ENCODE measurements at places on chromosomes 12 and 14. TPM values are rescaled to one million over a fixed set of nuclear protein-coding genes. Genes with fewer than 3 reads are reported as not detected.

TUBA1C gene
- 173 TPM for total RNA-seq

GRCh38 chr12:131116468-131117117 is 162.9 kb downstream of the ADGRD1 start:
- DNase-seq: no peak

- DNase-seq: no peak
These were observed at the start of gene REC8 for GRCh38 chr14:24171422-24172260. TSS of gene REC8 (plus strand) at chr14:24172080. CDS start at chr14:24172553, 473 bp downstream.

RNF212B gene
- total RNA-seq: not detected

- DNase-seq: no peak
These were observed 7.1 kb downstream of the KRT75 start for GRCh38 chr12:52427083-52427482.

- no peak for DNase-seq
These were observed 29.6 kb upstream of the KCNK10 start for GRCh38 chr14:88352698-88353097.

C1QL4 gene
- not detected for total RNA-seq

TMEM30B gene
- 4.0 TPM for total RNA-seq

TRIAP1 gene
- total RNA-seq: 19.9 TPM

DNA sequence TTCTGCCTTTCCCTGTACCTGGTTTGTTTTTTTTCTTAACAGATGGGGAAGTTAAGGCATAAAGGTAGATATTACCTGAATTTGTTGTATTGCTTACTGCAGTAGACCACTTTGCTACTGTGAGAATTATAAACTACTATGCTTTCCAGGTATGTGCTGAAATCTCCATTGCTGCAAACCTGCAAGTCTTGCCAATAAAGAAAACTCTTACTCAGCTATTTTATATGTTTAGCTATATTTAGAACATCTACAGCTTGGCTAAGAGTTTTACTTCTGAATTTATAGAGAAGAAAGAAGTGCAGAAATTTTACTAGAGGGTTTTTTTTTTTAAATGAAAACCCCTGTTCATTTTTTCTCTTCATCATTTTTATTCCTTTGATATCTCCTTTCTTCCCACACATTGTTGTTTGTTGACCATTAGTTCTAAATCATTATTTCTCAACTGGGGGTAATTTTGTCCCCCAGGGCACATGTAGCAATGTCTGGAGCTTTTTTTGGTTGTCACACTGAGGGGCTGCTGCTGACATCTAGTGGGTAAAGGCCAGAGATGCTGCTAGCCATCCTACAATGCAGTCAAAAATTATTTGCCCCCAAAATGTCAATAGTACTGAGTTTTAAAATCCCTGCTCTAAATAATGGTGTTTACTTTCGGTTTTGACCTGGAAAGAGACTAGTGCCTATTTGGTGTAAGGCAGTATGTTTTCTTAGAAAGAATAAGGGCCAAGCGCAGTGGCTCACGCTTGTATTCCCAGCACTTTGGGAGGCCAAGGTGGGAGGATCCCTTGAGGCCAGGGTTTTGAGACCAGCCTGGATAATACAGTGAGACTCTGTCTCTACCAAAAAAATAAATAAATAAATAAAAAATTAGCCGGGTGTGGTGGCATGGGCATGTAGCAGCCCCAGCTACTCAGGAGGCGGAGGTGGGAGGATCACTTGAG is 48.6 kb downstream of the PCNX1 start:
- DNase-seq: no peak

CSRNP2 gene
- total RNA-seq: 33.6 TPM

DLK1 gene
- total RNA-seq: not detected

C12orf54 gene
- total RNA-seq: not detected

DNA sequence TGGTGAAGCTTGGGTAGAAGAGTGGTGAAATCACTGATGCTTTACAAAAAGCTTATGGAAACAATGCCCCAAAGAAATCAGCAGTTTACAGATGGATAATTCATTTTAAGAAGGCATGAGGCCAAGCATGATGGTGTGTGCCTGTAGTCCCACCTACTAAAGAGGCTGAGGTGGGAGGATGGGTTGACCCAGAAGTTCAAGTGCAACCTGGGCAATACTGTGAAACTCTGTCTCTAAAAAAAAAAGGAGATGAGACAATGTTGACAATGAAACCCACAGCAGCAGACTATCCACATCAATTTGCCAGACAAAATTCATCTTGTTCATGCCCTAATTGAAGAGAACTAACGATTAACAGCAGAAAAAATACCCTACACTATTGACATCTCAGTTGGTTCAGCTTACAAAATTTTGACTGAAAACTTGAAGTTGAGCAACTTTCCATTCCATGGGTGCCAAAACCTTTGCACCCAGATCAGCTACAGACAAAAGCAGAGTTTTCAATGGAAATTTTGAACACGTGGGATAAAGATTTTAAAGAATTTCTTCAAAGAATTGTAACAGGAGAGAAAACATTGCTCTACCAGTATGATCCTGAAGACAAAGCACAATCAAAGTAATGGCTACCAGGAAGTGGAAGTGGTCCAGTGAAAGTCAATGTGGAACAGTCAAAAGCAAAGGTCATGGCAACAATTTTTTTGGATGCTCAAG is 26.7 kb downstream of the BTG1 start:
- no peak for DNase-seq

GRCh38 chr12:127145241-127145928 is 1121.6 kb upstream of the TMEM132C start:
- no peak for DNase-seq

DNA sequence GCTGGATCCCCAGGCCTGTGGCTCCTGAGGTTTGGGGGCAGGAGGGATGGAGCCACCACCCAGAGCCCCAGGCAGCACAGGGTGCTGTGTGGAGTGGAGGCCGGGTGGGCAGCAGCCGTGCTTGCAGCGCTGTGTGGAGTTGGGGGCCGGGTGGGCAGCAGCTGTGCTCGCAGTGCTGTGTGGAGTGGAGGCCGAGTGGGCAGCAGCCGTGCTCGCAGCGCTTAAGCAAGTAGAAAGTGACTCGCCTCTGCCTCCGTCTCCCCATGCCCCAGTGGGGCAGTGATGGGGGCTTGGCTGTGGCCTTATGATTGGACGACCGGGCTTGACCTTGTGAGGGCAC is 10.3 kb downstream of the CEP170B start:
- DNase-seq: no peak

DNA sequence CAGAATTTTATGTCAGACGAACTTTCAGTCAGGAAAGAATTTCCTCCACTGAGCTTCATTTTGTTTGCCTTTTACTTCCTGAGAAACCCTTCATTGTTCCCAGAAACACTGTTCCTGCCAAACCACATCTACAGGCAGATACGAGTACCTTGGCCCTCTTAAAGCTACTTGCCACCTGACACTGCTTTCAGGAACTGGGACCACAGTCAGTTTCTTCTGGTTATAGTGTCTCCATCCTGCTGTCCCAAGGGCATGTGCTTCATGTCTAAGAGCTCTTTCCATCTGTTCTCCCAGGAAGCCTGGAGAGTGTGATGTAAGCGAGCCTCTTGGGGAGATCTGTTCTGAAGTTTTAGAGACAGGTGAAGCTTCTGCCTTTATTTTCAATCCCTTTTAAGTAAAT is 161.7 kb upstream of the PLEKHA5 start:
- DNase-seq: no peak

DNA sequence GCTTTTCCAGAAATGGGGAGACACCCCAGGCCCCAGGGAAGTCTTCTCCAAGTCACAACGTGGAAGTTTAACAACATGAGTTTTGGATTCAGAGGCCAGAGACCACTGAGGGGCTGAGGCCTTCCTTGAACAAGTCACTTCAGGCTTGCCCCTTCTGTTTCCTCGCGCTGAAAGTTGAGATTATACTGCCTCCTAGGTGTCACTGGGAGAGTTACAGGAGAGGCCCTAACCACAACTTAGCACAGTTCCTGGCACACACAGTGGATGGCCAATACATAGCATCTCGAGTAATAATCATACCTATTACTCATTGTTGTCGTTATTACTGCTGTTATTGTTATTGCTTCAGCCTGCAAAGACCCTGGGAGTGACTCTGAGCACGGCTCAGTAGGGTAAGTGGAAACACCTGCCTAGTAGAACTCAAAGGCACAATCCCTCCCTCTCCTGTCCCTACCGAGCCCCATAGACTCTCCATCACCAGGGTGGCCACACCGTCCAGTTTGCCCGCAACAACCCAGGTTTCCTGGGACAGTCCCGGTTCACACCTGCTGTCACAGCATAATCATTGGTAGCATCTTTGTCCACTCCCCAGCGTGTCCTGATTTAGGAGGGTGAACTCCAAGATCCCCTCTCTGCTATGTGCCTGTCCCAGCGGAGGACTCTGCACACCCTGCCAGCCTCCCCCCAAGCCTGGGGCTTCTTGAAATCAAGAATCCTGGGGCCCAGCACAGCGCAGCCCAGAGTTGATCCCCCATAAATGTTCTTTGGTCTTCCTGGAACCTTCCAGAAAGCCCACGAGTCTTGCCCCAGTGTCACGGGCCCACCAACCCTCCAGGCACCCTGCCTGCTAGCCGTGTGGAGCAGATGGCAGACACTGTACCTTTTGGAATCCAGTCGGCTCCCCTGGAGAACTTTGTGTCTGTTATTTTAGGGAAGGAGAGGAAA is 85.0 kb downstream of the SYNE3 start:
- DNase-seq: no peak

GRCh38 chr14:104632781-104633180 is 28.2 kb upstream of the TMEM179 start:
- DNase-seq: no peak

DNA sequence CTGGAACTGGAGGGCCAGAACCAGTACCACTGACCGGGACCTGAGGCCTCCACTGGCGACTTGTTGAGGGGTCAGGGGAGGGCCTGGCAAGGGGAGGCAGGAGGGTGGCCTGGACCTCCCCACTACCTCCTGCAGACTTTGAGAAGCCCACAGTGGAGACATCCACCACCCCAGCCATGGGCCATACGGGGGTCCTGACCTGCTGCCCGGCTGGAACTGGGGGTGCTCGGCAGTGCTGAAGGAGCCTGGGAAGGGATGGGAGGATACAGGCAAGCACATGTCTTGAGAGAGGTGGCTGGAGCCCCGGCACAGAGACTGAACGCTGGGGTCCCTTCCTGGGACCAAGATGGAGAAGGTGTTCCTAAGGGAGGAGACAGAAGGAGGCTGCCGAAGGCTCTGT is 14.3 kb downstream of the NGB start:
- no peak for DNase-seq

GRCh38 chr12:15230137-15230536 is 8.9 kb upstream of the RERG start:
- no peak for DNase-seq

GPR135 gene
- 7.5 TPM for total RNA-seq

GRCh38 chr12:3336606-3337311 is 154.2 kb upstream of the PRMT8 start:
- DNase-seq: no peak

DNA sequence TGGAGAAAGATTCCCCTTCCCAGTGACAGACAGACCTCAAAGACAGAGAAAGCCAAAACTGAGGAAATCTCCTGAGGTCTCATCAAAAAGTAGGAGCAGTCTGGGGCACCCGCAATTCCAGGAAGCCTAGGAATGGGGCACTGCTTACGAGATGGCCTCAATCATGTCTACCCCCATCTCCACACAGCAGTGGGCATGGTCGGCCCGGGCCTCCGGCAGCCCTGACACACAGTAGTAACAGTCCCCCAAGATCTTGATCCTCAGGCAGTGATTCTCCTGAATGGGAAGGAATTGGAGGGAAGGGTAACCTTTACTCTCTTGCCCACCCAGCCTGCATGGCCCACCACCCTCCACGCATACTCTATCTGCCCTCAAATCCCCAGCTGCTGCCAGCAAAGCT is 11.9 kb downstream of the ADCY6 start:
- DNase-seq: no peak

DNA sequence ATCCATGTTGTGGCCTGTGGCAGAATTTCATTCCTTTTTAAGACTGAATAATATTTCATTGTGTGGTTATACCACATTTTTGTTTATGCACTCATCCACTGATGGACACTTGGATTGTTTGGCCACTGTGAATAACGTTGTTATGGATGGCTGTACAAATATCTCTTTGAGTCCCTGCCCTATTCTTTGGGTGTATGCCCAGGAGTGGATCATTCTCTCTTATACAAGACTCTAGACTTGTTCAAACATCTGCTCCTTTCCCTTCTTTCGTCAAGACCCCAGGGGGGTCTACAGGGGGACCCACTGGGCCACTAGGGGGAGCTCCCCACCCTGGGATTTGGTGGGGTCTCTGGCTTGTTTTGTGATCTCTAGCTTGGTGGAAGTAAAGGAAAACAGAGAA is 77.4 kb downstream of the FBXL14 start:
- peak; percentile 9 for DNase-seq

- DNase-seq: no peak
These were observed 76.6 kb downstream of the RIN3 start for GRCh38 chr14:92590176-92590575.

DNA sequence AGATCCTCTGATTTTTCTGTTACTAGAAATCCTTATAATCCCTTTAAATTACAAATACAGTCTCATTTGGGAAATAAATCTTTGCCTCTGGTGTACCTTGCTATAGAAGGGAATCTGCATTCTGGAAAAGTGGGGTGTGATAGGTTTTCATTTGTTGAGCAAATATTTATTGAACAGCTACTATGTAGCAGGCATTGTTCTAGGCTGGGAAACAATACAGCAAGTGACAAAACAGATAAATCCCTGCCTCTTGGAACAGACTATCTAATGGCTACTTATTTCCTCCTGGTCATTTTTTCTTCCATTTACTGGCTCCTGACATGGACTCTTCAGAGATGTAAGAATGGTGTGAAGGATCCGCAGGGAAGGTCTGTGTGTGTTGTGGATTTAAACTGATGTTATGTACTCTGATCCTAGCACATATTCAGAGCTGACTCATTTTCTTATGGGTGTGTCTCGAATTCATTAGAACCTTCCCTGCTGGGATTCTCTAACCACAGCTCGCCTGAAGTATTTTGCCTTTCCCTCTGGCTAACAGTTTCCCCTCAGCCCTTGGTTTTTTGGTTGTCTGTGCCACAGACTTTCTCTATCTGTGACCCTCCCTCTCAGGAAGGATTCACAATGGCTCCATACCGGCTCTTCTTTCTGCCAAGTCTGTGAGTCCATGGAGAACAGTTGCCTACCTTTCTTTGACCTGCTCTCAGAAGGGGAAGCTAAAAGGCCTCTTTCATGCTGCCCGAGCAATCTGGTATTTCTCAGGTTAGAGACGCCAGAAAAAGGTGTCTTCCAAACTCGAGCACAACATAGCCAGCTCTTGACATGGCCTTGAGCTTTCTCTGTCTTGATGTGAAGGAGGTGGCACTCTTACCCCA is 53.7 kb downstream of the TMTC2 start:
- DNase-seq: no peak

All from mesenteric fat pad (tissue), 1 donor.